Activated CD8-positive, alpha-beta memory T cell treated with anti-CD3 and anti-CD28 coated beads for 1 hour (primary cell): ENCODE measurements at places on chromosomes 12 and 14.
A peak's percentile ranks its signal among the peaks of the same experiment; 100 is the strongest.

GRCh38 chr12:125690841-125691240 is 625.6 kb downstream of the AACS start:
- no peak for DNase-seq

GRCh38 chr12:18752280-18752920 is 14.5 kb downstream of the CAPZA3 start:
- no peak for DNase-seq

GRCh38 chr12:27907766-27908165 is 64.8 kb downstream of the PTHLH start:
- no peak for DNase-seq

- peak; percentile 19 for DNase-seq
Observed at GRCh38 chr12:45655186-45655585, 74.3 kb upstream of the ARID2 start.

- no peak for DNase-seq
Observed at GRCh38 chr14:102829016-102829548, 51.8 kb downstream of the TRAF3 start.

DNA sequence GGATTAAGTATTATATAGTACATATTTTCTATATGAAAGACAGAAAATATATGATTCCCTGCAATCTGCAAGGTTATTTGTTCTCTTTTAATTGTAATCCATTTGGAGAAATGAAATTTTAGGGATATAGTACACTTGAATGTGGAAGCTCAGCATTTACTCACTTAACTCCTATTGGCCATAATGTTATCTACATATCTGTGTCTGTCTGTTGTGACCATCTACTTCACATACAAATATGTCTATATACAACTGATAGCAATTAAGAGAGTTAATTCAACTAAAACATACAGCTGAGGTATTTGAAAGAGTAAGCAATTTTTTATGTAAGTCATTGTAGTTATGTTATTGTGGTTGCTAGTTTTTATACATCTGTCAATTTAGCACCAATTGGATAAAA is 12.9 kb downstream of the FOXG1 start:
- DNase-seq, result no peak

- DNase-seq, result no peak
Observed at GRCh38 chr12:57467915-57468314, 8.3 kb downstream of the GLI1 start.

DNA sequence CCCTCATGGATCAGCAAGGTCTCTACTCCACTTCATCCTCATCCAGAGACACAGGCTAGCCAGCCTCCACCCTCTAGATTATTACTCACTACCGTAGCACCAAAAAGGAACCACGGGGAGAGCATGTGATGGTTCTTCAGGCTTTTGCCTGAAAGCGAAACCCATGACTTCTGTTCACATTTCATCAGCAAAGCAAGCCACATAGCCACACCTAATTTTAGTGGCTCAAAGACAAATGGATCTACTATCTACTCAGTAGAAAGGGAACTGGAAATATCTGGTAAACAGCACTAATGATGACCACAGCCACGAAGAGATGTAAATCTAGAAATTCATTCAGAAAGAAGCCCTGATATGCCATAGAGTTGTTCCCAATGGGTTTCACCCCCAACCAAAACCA is 51.4 kb downstream of the VCPKMT start:
- no peak for DNase-seq
